Stimulated activated CD4-positive, alpha-beta T cell treated with anti-CD3 and anti-CD28 coated beads, TNF-alpha, amount 100 ng/mL, for 24 hours (primary cell): ENCODE measurements at places on chromosomes 2 and 18.

DNA sequence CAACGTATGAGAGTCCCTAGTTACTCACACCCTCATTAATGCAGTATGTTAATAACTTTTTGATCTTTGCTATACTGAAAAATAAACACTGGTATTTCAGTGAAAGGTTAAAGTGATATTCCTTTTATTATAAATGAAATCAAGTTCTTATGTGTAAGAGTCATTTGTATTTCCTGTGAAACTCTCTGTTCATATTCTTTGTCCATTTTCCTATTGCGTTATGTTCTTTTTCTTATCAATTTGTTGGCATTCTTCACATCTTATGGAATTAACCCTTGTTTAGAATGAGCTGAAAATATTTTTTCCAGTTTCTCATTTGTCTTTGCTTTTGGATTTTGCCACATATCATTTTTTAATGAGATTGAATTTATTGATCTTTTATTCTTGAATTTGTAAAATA, 44.8 kb downstream of the NDUFAF7 start:
- DNase-seq, result no peak

- no peak for DNase-seq
Observed at GRCh38 chr2:35298493-35298892, 1057.1 kb upstream of the CRIM1 start.

DNA sequence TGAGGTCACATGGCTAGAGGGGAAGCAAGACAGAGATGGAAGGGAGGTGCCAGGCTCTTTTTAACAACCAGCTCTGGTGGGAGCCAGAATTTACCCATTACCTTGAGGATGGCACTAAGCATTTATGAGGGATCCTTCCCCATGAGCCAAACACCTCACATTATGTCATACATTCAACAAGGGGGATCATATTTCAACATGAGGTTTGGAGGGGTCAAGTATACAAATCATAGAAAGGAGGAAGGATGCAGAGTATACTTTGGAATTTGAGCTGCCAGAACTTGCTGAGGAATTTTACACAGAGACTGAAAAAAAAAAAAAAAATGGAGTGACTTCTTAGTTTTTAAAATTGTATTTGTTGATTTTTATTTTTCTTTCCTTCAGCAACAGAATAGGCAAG, 891.4 kb downstream of the CCDC85A start:
- no peak for DNase-seq

GRCh38 chr18:22670914-22671313, 253.2 kb upstream of the CTAGE1 start:
- DNase-seq, result no peak

DNA sequence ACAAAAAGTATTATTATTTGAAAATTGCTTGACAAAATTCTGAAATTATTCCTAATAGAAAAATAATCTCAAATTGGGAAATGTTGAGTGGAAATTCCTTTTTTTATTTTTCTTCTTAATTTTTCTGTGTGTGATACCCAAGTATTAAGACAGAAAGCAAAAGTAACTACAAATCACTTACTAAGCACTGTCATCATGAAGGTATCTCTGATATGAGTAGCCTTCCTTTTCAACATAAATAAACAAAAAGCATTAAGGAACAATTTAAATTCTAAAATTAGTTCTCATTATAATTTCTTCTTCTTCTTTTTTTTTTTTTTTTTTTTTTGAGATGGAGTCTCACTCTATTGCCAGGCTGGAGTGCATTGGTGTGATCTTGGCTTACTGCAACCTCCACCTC, 174.2 kb upstream of the RBMS1 start:
- no peak for DNase-seq

DNA sequence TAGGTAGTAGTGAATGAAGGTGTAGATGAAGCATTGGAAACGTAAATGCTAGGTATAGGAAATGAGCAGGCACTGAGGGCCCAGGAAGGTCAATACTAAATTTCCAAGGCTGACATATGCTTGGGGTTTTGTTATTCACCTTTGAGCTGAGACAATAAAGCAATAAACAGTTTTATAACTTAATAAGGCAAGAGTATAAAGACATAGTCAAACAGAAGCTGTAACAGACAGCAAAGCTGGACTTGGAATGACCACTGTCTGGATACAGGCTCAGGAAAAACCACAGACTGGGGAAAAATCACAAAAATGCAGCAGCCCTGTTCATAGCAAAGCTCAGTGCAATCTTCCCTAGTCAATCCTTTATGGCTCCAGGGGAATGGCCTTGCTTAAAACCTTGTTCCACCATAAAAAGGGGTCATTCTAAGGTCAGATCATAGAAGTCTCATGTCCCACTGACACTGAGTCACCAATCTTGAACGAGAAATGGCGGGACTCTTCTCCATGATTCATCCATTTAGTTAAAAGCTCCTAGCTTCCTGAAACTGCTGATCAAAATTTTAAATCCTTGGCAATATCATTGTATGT, 493.3 kb downstream of the CMPK2 start:
- no peak for DNase-seq

GRCh38 chr2:144310889-144311608, 208.9 kb downstream of the ZEB2 start:
- no peak for DNase-seq

- no peak for DNase-seq
Observed at GRCh38 chr2:212421556-212422334, 116.9 kb downstream of the ERBB4 start.

DNA sequence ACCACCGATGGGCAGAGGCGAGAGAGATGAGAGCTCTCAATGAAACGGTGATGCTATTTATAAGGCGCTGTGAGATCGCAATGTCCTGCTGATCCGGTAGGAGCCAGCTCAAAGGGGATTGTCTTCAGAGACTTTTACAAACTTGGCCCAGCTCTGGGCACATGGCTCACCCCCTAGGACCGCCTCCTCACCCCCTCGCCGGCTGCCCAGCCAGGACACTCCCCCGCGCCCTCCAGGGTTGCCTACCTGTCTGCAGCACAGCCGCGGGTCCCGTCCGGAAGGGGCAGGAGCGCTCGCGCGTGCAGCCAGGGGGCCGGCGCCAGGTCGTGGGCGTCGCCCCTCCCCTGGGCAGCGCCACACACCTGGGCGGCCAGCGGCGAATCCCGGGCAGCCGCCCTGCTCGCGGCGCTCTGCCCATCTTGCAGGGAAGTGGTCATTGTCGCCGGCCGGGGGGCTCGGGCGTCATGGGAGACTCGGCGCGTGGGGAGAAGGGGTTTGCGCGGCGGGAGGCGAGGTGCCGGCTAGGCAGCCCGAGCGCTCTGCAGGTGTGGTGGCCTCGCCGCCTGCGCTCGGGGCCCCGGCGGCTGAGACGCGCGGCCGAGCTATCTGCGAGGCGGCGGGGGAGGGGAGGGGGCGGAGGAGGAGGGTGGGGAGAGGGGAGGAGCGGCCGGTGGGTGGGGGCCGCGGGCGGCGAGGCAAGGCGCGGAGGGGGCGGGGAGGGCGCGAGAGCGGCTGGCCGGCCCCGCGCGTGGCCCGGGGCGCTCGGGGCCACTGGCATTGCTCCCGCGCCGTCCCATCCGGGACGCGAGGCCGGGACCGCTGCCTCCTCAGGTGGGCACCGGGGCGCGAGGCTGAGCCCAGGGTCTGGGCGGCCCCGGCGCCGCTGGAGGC, at the start of gene GRB14:
Gene GRB14, minus strand, starts transcription at position 610 of the 891 bp plus-strand sequence. Its CDS starts 173 bp downstream, at position 437.
- no peak for DNase-seq

- DNase-seq, result no peak
Observed at GRCh38 chr18:52657043-52657805, 317.2 kb downstream of the DCC start.

DNA sequence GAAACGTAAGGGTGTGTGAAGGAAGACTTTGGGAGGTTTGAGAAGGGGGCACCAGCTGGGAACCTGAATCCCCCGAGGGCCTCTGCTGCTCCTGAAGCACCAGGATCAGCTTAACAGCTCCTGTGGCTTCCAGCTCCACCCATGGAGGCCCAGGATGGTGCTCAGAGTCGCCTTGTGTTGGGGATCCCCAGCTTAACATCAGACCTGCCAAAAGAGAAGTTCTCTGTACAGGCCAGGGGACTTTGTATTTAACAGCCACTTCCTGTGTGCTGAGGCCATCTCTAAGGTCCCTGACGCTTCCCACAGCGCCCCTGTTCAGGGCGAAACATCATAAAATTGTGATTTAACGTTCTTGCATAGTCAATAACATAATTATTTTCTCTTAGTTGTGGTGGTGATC, 77.5 kb downstream of the NCK2 start:
- DNase-seq, result no peak

- no peak for DNase-seq
Observed at GRCh38 chr2:111118981-111119821, 1.5 kb upstream of the BCL2L11 start.

DNA sequence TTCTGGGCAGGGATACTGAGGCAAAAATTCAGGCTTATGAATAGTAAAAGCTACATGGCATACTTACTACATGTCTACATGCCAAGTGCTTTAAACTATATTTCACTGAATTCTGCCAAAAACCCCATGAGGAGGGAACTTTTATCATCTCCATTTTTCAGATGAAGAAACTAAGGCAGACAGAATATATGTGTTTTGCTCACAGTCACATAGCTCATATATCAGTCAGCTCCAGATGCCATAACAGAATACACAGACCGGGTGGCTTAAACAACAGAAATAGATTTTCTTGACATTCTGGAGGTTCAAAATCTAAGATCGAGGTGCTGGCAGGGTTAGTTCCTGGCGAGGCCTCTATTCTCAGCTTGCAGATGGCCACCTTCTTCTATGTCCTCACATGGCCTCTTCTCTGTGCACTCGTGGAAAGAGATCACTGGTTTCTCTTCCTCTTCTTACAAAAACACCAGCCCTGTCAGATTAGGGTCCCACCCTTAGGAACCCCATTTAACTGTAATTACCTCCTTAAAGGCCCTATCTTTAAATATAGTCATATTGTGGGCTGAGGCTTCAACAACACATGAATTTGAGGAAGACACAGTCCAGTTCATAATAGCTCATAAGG, 27.1 kb upstream of the CREB1 start:
- no peak for DNase-seq

DNA sequence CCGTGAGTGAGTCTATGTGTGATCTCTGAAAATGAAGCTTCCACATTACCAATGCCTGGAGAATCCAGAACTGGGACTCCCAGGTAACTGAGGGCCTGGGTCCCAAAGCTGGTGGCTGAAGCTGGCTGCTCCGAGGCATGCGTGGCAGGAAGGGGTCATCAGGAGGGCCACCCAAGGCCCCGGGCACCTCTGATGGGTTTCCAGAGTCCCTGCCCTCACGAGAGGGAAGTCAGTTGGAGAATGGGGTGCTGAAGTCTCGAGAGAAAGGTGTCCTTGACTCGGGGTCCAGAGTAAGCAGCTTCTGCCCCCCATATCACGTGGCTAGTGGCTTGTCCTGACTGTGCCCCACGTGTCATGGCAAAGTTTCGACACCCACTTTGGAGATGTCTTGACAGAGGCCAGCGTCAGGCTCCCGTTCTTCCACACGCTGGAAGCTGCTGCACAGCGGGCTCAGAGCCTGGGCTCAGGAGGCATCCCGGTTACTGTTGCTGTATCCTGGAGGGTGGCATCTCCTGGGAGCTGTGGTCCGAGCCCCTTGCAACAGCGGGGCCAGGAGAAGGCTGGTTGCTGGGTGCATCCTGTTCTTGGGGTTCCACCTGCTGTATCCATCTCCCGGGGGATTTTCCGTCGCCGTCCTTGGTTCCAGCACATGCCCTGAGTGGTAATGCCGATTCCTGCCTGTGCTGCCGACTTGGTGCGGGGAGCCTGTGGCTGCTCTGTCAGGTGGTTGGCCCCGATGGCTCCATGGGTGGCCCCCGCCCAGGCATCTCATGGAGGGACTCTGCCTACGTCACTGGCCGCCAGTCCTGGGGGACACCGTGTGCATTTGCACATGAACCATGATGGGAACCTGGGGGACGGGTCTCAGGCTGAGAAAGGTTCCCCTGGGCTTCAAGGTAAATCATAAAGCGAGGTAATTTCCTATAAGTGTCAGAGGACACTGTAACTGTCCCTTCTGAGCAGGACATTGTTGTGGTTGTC, 183.3 kb upstream of the HDAC4 start:
- DNase-seq, result no peak

DNA sequence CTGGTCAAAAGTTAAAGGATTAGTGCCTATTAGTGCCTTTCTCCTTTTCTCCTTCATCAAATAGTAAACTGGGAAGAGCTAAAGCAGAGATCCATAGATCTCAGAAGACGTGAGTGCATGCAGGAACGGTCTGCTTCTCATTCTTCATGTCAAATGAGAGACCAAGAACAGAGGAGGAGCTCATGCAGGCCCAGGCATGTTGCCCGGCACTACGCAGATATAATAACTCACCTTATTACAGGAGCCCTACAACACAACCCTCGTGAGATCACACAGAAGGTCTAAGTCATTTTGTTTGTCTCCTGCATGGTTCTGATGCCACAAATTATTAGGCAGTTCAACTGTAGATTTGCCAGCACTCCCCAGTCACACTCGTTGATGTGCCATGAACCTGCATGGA, 71.8 kb downstream of the CMPK2 start:
- DNase-seq, result no peak

GRCh38 chr18:31619291-31619690, 27.6 kb downstream of the TTR start:
- DNase-seq, result no peak
